ENCODE measurements at places on chromosomes 12 and 14.
A peak's percentile ranks its signal among the peaks of the same experiment; 100 is the strongest.

DNA sequence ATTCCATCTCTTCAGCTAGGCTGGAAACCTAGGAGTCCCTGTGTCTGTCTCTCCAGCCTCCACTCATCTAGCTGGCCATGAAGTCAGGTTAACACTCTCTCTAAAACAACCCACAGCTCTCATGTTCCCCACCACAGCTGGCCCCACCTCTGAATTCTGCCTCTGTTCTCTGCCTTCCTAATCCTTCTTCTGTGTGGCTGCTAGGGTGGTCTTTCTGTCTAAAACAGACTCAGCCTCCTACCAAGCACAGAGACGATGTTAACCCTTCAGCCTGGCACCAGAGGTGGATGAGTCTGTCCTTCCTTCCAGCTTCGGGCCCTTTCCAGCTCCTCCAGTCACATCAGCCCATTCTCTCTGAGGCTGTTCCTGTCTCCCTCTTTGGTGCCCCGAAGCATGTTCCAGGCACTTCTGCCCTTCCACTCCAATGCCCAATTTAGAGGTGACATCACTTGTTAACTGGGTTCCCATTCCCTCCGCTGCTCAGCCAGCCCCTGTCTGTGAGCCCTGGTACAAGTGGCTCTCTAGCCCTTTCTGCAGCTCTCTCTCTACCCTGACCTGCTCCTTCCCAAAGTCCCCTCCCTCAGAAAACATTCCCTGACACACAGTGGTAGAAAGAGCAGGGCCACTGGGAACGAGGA, 9.1 kb downstream of the FIGNL2 start:
- DNase-seq = no peak

DNA sequence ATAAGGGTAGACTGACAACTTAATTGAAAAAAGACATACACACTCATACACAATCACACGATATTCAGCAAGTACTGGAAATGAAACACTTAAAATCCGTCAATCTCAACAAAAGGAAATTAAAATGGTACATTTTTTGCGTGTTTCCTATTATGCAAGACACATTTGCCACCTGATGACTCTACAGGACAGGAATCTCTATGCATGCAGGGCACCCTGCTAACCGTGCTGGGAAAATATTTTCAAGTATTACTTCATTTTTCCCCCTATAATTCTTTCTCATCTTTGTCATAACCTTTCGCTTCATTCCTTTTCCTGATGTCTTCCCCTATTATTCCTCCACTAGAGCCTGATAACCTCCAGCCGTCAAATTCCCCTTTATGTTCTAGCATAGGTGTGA, 150.2 kb downstream of the TMEM132D start:
- DNase-seq = peak; percentile 2

DNA sequence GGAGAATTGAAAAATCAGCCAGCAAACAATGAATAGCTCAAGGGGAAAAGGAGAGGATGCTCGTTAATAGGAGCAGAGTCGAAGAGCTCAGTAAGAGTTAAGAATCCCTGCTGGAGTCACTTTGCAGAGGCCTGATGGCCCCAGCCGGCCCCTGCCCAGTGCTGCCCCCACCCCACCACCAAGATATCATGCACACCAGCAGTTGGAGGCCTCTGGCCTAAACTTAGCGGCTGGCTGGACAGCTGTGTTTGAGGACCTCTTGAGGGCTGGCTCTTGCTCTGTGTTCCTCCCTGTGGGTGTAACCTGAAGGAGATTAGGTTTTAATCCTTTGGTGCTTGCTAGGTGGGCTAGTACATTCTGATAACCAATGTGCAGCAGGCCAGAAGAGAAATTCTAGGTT, 142.0 kb downstream of the PLXNC1 start:
- no peak for DNase-seq

GRCh38 chr14:91722386-91722785, 9.5 kb downstream of the CATSPERB start:
- no peak for DNase-seq

- DNase-seq = no peak
Observed at GRCh38 chr12:99686142-99686541, 38.6 kb downstream of the GARIN6 start.

DNA sequence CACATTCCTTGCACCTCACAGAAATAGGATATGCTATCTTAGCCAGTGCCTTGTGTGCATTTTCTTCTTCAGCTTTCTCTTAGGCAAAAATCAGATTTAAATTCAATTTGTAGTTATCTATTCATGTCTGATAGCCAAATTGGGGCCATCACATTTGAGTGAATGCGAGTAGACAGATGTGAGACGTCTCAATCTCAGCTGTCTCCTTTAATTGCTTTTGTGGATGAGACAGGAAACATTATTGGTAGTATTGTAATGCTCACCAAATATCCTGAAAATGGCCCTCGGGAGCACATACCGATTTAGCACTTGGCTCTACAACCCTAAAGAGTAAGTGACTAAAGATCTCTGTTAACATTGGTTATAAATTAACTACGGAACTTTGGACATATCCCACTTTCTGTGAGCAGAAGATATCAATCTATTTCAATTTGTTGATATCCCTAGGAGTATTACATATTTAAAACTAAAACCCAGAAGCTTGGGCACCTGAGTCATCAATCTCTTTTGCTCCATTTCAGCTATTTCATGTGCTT, 1012.5 kb upstream of the TMEM132C start:
- no peak for DNase-seq

GRCh38 chr14:91890291-91890749, 23.0 kb upstream of the TC2N start:
- DNase-seq = no peak

- DNase-seq = no peak
Observed at GRCh38 chr12:111056618-111057521, 136.5 kb upstream of the MYL2 start.

- DNase-seq = no peak
Observed at GRCh38 chr12:89327486-89328094, 24.7 kb downstream of the DUSP6 start.

DNA sequence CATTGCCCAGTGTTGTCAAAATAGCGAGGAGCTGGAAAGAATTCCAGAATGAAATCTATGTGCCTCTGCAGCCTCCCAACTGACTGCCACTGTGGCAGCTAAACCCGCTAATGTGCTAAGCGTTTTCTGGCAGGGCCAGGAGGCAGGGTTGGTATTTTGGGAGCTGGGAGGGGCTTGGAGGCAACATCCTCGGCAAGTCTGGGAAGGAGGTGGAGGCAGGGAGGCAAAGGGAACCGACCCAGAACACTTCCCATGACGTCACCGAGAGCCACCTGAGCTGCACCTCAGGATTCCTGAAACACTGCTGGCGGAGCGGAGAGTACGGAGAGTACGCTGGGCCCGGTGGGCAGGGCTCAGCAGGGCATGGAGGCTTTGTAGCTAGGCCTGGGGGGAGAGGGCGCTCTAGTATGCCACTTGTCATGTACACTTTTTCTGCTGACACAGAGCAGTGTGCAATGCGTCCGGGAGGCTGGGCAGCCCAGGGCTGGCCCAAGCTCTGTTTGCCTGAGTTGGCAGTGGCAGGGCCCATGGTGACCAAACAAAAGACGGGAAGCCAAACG, 81.5 kb downstream of the DPF3 start:
- peak; percentile 74 for DNase-seq

DNA sequence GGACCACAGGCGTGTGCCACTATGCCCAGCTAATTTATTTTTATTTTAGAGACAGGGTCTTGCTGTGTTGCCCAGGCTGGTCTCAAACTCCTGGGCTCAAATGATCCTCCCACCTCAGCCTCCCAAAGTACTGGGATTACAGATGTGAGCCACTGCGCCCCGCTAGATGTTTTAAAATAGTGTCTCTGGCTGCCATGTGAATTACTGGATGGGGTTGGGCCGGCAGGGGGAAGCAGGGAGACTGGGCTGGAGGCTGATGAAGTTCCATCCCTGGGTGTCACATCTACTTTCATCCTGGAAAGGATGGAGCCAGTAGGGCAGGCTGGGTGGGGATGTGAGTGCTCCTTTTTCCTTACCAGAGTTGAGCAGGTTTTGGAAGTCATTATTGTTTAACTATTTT, 46.1 kb downstream of the DNAH10 start:
- DNase-seq = no peak

DNA sequence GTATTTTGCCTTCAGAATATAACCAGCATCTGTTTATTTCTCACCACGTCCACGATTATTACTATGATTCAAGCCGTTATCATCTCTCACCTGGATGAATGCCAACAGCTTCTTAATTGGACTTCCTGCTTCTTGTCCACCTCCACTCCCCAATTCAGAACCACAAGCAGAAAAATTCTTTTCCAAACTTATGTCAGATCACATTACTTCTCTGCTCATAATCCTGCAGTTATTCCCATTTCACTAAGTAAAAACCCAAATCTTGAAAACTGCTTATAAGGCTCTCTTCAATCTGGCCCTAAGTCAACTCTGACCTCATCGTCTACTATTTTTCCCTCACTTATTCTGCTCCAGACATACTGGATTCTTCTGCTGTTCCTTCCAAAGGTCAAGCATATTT, 2.0 kb downstream of the CRY1 start:
- peak; percentile 15 for DNase-seq

DNA sequence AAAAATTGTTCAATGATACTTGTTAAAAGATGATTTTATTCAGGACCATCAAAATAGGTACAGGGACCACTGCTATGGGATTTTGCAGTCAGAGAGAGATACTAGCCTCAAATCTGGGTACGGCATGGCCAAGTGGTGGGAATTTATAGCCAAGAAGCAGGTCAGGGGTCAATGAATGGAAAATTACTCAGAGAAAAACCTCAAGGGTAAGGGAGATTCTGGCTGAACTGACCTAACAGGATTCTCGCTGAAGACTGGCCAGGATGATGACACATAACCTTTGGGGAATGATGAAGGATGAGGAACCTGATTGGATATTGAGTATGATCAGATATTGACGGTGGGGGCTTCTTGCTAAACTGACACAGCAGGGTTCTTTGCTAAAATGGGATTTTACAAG, 32.7 kb downstream of the DEPDC4 start:
- DNase-seq = peak; percentile 48

DNA sequence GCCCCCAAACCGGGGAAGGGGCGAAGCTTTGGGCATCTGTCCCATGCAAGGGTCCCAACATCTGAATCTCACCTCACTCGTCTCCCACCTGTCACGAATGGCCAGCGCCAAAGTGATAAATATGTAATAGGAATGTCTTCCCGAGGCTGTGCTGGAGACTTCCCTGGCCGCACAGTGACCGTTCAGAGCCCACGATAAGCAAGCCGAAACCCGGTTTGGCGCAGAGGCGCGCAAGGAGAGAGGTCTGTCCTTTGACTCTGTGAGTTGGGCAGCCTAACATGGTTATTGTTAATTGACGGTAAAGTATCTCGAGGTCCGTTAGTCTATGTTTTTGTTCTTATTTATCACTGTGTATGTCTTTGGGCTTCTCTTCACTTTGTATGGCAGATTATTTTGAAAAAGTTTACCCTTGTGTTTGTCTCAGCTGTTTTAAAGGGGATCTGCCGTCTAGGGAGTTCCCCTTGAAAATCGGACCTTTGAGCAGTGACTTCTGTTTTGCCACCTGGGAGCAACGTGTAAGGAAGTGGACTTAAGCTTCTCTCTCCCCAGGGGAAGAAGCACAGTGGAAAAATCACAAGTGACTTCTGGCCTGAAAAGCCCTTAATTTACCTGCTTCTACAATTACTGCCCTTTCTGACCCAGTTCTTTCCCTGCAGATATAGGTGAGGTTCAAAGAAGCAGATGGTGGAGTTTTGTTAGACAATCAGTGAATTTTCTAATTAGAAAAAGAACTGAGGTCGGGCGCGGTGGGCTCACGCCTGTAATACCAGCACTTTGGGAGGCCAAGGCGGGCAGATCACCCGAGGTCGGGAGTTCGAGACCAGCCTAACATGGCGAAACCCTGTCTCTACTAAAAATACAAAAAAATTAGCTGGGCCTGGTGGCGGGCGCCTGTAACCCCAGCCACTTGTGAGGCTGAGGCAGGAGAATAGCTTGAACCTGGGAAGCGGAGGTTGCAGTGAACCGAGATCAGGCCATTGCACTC, 1.1 kb upstream of the TM9SF1 start:
- DNase-seq = no peak

GRCh38 chr14:90669731-90670130, 146.5 kb downstream of the TTC7B start:
- no peak for DNase-seq

DNA sequence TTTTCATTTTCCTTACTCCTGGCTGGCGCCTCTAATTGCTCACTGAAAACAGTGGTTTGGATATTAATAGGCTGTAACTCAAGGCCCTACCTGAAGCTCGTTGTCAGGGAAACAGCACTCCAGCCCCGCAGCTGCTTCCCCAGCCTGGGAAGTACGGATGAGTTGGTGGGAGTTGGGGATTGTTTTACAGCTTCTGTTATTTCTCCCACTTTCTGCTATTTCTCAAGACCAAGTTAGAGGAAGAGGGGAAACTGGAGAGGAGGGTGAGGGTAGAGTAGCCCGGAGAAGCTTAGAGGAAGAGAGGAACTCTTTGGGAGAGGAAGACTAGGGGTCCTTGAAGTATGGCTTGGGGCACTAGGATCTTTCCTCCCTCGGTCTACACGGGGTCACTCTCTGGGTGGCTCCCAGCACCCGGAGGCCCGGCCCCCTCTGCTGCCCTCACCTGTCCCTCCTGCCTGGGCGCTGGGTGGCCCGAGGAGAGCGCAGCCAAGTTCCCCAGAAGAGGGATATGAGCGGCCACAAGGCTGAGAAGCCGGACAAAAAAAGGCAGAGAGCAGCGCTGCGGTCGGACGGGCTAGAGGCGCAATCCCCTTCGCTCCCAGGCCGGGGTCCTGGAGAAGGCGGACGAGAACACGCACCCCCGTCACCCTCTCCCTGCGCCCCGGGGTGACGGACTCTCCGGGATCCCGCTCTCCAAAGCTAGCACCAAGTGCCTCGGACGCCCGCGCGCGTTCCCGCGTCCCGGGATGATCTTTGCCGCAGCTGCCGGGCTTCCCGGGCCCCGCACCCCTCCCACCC, 671 bp downstream of the SPTB start:
- DNase-seq = no peak

GRCh38 chr14:100965296-100965695, 61.8 kb upstream of the RTL1 start:
- peak; percentile 17 for DNase-seq

- DNase-seq = no peak
Observed at GRCh38 chr14:24988760-24989159, 61.2 kb downstream of the STXBP6 start.

GRCh38 chr12:132402831-132403416, 73.5 kb upstream of the GALNT9 start:
- DNase-seq = no peak

DNA sequence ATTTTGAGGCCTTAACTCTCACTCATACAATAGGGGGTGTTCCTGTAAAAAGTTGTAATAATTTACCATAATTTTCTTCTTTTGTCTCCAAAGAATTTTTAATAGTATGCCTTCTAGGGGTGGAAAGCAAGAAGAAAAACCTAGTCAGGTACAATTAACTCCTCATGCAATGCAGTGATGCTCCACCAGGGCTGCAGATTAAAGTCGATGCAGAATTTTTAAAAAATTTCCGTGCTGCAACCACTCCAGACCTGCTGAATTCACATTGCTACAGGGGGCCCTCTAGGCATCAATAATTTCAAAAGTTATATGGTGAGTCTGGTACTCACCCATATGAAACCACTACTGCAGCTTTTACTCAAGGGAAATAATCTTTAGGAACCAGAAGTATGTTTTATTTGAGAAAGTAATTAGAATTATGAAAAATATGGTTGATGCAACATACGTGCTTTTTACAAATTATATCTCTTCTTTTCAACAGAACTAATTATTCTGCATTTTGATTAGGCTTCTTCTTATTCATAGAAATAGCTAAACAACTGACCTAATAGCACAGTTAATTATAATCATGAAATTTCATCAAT, 353.2 kb downstream of the BCAT1 start:
- no peak for DNase-seq

Measured in renal cortical epithelial cell (primary cell).